HuH-7 (cell line): ENCODE measurements at places on chromosomes 13 and 19.

GRCh38 chr13:73412933-73413332 lies 354.1 kb downstream of the KLF5 start:
- DNase-seq, result no peak

GRCh38 chr13:50576156-50576555 lies 267.3 kb downstream of the DLEU7 start:
- DNase-seq, result no peak

DNA sequence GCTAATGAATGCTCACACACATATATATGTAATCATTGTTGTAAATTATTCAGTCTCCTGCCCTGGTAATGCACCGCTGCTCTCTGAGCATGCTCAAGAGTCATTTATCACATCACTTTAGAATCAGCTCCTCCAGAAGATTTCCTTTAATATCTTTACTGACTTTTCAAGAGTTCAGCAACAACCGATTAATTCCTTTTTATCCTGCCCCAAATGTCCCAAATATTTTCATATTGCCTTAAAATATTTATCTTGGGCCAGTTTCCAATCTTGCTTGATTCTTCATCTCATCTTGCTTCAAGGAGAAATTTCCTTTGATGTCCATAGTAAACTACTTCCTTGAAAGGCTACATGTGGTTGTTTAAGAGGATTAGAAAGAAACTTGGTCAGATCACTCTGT lies 132.5 kb downstream of the NHLRC3 start:
- no peak for DNase-seq

DNA sequence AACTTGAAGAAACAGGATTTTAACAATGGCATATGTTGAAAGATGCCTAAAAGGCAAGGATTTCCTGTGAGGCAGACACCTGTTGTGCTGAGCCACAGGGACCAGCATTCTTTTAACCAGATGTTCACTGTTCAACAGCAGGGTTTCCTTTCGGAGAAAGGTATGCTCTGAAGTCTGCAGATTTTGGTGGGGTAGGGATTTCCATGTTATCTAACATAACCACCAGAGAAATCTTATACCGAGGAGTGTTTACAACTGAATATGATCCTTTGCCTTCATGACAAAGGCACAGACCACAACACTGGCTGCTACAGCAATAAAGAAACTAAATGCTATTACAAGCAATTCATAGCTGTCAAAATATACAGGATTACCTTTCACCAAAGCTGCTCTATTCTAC lies 48.1 kb downstream of the MPHOSPH8 start:
- DNase-seq, result no peak

- no peak for DNase-seq
Observed at GRCh38 chr19:46880431-46880830, 19.6 kb downstream of the ARHGAP35 start.

GRCh38 chr13:40999416-40999815 lies 19.7 kb downstream of the ELF1 start:
- DNase-seq, result no peak

DNA sequence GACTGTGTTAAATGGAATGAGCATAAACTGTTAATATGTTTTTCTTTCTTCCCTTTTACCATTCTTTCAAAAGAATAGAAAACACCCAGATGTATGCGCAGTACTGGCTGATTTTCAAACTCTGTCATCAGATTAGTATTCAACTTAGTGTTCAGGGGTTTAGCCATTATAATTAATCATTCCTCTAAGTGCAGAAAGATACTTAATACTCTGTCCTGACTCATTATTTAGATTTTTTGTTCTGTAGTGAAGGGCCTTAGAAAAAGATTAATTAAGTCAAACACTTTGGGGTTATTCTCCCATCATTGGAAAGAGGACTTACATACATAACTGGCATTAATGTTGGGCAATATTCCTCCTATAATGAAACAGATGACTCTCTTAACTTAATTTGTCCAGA lies 1316.7 kb upstream of the SLC10A2 start:
- DNase-seq, result no peak

GRCh38 chr13:100280681-100281080 lies 191.8 kb downstream of the PCCA start:
- DNase-seq, result no peak

DNA sequence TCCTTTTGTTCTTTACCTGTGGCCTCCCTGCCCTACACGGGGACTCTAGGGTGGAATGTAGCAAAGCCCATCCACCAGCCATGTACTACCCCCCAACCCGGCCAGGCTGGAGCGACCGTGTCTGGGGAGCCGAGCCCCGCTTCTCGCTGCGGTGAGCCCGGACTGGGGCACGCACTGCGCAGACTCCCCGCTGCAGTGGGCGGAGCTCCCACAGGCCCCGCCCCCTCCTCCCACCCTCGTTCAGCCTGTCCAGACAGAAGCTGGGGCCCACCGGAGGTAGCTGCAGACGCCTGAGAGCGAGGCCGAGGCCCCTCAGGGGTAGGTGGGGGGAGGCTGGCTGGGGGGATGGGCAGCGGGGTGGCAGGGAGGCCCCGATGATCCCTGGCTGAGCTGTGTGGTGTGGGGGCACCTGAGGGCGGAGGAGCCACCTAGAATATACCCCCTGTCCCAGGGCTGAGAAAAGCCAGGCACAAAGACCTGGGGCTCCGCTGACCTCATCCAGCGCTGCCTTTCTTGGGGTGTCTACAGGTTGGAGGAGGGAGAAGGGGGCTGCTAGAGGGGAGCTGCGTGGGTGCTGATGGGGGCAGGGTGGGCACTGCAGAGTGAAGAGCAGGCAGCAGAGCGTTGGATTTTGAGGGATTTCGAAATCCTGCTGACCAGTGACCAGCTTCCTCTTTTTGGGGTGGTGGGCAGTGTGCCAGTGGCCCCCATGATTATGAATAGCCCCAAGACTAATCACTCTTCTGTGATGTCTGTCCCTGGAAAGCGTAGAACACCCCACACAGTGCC lies 17.3 kb downstream of the PLD3 start:
- no peak for DNase-seq

DNA sequence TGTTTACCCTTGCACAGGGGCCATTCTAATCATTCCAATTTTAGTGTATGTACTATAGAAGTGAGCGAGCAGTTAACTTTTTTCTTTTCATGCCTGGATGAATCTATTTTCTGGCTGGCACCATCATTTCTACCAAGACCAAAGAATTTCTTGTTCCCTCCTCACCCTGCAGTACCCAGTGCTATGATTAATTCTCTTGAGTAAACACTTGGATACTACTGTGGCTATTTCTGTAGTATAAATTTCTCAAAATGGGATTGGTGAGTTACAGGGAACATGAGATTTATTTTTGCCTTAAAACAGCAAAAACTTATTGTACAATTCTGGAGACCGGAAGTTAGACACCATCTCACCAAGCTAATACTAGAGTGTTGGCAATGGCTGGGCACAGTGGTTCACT lies 7.6 kb downstream of the ZNF446 start:
- no peak for DNase-seq

- no peak for DNase-seq
Observed at GRCh38 chr13:77874406-77874805, 44.2 kb downstream of the EDNRB start.

DNA sequence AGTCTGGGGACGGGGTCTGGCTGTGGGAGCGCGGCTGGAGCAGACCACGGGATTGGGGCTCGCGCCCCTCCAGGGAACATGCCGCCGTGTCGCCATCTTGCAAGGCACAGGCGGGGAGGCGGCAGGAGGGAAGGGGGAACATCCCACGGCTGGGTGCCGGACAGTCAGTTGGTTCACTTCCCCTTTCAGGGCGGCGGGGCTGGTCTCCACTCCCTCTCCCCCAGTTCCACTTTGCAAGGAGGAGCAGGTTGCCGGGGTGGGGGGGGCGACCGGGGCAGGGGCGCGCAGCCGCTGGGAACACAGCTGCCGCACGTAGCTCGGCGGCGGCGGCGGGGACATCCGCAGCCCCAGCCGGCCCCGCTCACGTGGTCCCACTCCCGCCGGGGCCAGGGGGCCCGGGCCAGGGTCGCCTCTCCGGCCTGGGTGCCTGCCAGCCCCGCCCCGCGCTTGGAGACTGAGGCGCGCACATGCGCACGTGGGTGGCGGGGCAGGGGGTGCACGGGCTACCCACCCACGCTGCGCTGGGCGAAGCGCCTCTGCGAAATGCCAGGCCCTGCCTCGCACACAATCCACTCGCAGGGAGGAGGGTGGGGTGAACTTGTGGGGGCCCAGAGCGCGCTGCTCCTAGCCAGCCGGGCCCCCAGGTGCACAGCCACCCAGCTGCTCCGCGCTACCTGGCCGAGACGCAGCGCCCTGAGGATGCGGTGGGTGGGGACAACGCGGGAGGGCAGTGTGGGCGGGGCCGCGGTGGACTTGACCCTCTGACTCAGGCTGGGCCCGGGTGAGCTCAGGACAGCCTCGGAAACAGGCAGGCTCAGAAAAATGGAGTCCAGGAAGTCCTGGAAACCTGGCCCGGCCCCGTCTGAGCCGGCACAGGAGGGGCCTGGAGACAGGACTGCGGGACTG lies 6.4 kb downstream of the KLF16 start:
- DNase-seq, result peak; percentile 73

DNA sequence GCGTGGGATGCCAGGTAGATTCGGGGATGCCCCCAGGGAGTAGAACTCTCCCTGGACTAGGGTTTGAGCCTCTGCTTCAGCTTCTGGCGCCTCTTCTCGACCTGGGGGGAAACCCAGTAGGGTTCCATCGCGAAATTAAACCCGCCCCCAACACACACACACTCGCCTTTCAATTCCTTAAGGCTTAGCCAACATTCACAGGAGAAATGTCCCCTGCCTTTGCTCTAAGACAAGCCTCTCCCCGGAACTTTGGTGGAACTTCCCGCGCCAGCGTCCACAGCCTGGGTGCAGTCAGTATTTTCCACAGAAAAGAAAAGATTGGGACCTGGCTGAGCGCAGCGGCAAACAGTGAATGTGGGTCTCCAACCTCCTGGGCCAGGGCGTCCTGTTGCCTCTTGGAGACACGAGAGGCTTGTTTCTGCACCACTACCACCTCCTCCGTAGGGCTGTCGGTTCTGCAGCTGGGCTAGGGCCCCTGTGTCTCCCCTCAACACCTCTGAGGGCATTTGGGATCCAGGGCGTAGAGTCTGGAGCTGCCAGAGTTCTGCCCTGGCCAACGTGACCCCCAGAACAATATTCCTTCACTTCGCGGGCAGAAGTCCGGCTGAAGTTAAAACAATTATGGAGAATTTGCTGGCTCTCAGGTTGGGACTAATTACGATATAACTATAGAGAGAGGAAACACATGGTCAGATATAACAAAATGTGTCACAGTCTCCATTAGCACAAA lies 3.2 kb downstream of the PDX1 start:
- DNase-seq, result no peak

- no peak for DNase-seq
Observed at GRCh38 chr19:16612636-16613035, 15.4 kb downstream of the MED26 start.

DNA sequence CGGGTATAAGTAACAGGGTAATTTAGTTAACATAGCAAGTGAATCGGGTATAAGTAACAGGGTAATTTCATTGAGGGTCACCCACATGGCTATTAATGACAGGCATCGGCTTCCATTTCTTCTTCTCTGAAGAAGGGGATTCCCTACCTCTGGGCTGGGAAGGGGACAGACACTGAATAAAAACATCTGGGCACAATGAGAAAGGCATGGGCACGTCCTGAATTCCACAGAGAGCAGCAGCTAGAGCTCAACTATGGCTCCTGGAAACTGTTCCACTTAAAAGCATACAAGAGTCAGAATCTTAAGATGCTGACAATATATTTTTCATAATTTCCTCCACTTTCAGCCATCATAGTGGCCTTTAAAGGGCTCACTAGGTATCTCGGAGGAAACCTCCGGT lies 51.8 kb downstream of the CRYL1 start:
- DNase-seq, result no peak

DNA sequence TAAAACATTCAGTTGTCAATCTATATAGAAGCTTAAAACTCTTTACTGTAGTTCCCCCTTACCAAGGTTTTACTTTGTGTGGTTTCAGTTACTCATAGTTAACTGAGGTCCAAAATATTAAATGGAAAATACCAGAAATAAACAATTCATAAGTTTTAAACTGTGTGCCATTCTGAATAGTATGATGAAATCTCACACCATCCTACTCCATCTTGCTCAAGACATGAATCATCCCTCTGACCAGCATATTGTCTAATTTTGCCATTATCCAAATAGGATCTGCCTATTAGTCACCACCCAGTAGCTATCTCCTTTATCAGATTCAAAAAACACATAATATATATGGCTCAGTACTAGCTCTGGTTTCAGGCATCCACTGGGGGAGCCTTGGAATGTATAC lies 22.4 kb downstream of the ZNF571 start:
- no peak for DNase-seq

DNA sequence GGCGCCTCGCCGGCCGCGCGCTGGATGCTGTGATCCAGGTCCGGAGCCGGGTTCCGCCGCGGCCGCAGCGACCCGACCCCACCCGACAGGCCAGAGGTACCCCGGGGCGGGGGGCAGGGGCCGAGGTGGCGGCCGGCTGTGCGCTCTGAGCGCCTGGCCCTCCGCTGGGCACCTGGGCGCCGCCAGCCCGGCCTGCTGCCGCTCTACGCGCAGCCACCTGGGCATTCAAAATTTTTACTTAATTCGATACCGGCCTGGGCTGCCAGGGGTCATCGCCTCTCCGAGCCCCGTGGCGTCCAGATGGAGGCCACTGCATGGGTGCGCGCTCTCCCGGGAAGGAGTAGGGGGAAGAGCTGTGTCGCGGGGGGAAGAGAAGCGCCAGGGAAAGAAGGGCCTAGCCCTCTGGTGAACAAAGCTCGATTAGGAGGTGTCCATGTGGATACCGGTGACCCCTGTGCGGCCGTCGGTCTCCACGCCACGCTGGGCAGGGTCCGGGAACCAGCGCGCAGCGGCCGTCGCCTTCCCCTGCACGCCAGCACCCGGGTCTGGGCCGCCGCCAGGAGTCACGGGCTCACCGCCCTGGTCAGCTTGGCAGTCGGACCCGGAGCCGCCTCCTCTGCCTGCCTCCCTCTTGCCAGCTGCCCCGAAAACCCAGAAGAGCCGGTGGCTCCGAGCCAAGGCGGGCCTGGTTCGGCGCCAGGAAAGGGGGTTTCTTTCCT lies 666 bp downstream of the BIVM start:
- peak; percentile 10 for DNase-seq

GRCh38 chr19:17335575-17335974 lies 920 bp upstream of the ANO8 start:
- DNase-seq, result no peak

- DNase-seq, result peak; percentile 99
Observed at GRCh38 chr19:506404-507285, 652 bp upstream of the TPGS1 start.

DNA sequence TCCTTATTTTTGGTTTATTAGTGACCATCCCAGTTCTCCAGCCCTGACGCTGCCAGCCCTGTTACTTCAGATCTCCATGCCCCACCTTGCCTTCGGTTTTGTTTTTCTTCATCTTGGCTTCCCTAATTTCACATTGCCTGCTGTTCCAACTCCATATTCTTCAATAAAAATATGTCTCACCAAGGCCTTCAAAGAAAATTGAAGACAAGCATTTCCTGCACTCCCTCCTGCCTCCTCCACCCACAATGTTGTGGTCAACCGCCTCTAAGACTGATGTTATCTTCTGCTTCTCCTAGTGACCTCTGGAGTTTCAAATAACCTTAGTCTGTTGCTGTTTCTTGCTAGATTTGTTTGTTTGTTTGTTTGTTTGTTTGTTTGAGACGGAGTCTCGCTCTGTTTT lies 14.6 kb downstream of the PLD3 start:
- no peak for DNase-seq

- no peak for DNase-seq
Observed at GRCh38 chr19:53915000-53915399, 5.9 kb downstream of the CACNG7 start.

GRCh38 chr13:20359335-20359734 lies 127.2 kb upstream of the GJB6 start:
- DNase-seq, result no peak

- DNase-seq, result no peak
Observed at GRCh38 chr19:13884726-13885591, 8.0 kb downstream of the NANOS3 start.
